ENCODE measurements at places on chromosomes 5 and 9.

GRCh38 chr5:1658665-1659064, 134.9 kb upstream of the LPCAT1 start:
- no peak for DNase-seq

DNA sequence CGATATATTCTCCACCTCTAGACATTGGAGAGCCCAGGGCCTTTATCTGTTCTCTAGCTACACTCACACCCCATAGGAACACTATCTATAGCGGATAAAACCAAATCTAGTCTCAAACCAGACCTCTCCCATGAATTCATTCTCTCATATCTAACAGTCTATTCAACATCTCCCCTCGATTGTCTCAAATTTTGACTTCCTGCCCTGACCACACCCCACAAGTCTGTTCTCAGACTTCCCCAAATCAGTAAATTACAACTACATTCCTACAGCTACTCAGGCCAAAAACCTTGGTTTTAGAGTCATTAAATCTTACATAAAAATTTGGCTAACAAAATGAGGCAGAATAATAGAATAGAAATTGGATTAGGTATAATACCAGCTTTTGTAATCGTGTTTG, 12.5 kb upstream of the SLC1A3 start:
- DNase-seq, result no peak

DNA sequence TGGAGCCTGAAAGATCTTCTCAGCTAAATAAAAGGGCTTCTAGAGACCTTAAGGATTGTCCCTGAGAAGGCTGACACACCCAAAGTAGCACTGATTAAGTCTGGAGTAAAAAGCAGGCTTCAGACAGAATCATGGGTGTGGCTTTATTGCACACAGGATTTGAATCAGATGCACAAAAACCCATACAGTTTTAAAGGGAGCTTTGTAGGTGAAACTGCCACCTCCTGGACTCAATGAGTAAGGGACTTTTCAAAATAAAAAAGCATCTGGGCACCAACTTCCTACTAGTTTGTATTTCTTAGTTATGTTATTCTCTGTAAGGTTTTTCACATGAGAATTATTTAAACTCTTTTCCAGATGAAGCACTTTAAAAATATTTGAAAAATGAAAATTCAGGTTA, 129.4 kb downstream of the EDIL3 start:
- DNase-seq, result no peak

GRCh38 chr5:66494437-66494836, 101.8 kb upstream of the MAST4 start:
- no peak for DNase-seq

DNA sequence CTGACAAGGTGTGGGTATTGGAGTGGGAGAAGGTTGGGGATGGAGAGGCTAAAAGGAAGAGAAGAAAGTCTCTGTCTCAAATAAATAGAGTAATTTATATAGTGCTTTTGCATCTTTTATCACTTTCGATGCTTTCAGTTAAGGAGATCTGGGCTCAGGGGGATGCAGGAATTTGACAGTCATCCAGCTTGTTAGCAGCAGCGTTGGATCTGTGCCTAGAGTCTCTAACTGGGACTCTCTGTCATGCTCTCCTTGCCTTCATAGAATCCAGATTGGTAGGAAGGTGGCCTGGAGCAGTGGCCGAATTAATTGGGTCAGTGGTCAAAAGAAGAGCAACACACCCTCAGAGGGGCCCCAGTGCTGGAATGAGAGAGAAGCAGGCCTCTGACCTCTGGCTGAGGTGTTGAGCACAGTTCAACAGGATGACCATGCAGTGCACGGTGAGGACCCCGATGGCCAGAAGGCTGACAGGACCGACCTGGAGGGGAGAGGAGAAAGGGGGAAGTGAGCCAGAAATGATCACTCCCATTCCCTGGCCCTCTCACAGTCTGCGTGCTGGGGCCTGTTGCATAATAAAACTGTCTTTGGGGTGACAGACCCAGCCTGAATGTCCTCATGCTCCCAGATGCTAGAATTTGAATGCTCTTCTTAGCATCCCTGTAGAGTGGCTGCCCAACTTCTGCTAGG, 7.6 kb downstream of the SLC36A3 start:
- DNase-seq, result no peak

DNA sequence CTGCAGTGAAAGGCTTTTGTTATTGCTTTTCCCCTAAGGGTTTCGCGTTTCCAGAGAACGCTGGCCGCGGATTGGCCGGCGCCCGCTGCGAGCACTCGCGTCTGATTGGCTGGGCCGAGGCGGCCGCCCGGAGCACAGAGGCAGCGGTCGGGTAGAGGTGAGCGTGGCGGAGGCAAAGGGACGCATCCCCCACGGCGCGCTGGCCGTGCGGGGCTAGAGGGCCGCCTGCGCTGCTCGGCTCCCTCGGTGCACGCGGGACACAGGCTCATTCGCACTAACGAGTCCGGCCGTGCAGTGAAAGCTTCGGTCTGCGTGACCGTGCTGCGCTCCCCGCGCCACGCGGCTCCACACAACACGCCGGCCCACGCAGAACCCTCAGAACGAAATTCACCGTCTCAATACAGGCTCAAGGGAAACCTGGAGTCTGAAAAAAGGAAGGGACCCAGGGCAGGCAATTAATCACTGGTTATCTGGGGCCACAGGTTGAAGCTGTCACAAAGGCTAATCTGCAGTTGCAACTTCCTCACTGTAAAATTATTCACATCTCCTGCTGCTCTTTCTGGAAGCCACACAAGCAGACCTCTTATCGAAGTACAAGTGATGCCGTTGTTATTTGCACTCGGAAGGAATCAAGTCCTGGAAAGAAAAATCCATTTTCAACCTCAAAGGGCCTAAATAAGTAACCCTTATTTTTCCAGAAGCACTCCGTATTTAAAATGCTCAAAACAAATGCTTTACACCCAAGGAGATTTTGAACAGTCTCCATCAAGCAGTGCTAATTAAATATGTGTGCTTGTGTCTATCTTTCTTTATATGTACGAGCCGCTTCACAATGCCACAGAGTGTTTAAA, 94.6 kb downstream of the ZNF608 start:
- DNase-seq, result peak; percentile 52

DNA sequence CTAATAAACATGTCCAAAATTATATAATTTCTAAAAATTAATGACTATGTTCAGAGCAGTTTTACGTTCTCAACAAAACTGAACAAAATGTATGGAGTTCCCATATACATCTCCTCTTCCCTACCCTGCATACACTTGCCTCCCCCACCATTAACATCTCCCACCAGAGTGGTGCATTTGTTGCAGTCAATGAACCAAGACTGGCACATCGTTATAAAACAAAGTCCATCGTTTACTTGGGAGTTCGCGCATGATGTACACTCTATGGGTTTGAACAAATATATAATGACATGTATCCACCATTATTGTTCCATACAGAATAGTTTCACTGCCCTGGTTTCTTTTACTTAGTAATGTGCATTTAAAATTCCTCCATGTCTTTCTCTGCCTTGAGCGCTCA, 130.1 kb downstream of the APBA1 start:
- DNase-seq, result no peak

GRCh38 chr9:101673642-101674041, 64.8 kb downstream of the GRIN3A start:
- no peak for DNase-seq

GRCh38 chr5:155027993-155028629, 14.6 kb downstream of the KIF4B start:
- no peak for DNase-seq

GRCh38 chr9:109941771-109942170, 161.8 kb downstream of the PALM2AKAP2 start:
- DNase-seq, result no peak

DNA sequence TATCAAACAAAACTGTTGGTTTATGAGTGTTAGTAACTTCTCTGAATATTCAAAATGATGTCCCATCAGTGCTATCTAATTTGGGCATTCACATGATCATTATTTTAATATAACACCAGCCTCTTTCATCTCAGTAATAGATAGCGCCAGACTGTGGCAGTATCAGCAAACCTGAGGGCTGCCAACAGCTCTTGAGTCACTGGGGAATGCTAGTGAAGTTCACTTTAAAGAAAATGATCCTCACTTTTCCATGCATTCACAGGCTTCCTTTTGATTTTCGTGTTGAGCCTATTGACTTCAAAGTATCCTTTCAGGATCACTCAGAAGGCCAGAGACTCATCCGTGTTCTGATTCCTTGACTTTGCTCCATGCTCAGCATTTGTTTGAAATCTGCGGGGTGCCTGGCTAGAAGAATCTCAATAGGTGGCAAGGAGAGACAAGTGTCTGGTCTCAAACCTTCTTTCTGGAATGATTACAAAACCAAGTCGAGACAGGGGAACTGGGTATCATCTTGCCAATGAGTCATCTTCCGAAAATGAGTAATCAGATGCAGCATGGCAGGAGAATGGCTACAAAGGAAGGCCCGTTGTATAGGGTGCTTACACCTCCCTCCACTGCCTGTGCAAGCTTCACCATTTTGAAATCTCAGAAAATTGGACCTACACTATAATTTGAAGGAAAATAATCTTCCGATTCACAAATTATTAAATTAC, 509.1 kb downstream of the RASEF start:
- no peak for DNase-seq

DNA sequence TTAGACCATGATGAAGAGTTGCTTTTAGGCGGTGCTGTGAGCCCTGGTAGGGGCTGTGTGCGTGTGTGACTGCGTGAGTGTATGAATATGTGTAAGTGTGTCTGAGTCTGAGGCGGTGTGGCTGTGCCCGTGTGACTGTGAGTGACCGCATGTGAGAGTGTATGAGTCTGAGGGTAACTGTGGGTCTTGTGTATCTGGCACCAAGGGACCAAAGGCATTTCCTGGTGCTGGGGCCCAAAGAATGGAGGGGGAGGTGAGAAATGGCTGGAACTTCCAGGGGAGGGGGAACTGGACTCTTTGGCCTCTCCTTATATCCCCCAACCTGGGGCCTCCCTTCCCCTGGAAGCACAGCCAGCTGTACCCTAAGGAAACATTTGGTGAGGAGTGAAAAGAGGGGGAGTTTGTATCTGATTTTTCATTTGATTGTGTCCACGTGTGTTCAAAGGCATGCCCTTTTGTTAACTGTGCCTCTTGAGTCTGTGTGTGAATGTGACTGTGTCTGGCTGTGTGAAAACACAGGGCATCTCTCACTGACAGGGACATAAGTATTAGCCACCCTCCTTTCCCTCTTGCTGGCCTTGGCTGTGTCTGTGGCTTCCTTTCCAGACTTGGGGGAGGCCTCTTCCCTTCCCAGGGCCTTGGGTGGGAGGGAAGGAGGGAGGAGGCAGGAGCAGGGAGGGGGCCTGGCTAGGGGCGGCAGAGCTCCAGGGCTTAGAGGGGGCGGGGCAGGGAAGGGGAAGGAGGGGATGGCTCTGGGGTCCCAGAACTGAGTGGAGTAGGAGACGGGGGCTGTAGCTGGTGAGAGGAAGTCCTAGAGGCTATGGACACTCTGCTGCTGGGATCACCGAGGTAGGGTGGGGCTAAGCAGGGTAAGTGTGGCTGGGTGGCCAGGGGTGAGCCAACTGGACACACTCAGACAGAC, 1.4 kb downstream of the IL11RA start:
- peak; percentile 42 for DNase-seq

All from NCI-H1694 (cell line).